Activated CD4-positive, alpha-beta T cell treated with anti-CD3 and anti-CD28 coated beads, Interleukin-2, amount 10 ng/mL, durations not matched to agents 24 days and 14 days (primary cell): ENCODE measurements at places on chromosomes 2 and 18.

GRCh38 chr2:63639344-63639743, 50.6 kb downstream of the MDH1 start:
- no peak for DNase-seq

DNA sequence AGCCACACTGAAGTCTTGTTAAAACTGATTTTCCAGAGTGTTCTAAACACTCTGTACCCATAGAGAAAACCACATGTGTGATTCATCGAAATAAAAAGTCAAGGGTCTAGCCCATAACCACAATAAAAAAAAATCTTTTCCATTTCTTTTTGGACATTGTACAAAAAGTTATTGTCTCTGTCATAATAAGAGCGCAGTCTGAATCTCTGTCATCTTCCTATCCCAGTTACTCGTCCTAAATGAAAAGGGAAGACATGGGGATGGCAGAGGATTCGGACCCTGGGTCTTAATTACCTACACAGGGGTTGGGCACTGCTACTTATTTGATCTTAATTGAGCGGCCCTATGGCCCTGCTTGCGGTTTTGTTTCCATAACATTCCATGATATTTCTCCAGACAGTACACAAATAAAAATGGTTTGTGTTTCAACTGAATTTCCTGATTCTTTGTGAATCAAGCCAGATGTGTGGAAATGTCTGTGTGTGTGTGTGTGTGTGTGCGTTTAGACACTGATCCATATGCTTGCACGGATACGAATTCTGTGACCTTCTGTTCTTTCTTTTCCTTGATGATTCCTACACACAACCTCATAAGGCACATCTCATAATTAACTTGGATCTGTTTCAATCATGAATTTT, 133.4 kb upstream of the SPATS2L start:
- DNase-seq: no peak

DNA sequence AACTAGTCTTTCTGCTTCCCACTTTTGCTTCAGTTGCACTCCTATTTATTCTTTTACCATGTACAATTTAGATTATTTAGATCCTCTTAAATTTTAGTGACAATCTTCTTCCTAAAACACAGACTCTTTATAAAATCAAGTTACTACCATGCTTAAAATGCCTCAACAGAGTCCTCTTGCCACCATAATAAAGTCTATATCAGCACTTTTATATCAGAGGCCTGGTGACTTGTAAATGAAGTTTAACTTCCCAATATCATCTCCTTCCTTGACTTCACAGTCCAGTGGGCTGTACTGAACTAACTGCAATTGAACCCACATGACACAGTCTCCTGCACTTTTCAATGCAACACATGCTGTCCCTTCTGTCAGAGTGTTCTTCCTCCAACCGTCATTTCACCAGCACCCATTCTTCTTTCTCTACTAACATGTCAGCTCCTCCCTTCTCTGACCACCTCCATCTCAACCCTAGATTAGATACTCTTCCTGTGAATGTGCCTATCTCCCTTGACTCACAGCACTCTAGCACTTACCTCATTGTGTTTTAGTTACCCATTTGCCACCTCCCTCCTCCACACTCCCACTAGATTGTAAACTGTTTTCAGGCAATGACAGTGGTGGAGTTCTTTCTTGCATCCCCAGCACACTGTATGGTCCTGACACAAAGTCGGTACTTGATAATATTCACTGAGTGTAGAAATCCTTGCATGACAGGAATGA, 414.9 kb downstream of the SATB2 start:
- no peak for DNase-seq

DNA sequence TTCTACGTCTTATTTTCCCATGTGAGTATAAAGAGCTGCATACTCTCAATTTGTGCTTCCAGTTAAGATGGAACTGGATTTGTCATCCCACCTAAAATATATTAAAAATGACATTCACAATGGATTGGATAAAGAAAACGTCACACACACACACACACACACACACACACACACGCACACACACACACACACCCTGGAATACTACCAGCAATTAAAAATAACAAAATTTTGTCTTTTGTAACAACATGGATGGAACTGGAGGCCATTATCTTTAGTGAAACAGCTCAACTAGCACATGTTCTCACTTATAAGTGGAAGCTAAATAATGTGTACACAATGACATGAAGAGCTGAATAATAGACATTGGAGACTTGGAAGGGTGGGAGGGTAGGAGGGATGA, 3.8 kb upstream of the QPCT start:
- no peak for DNase-seq

DNA sequence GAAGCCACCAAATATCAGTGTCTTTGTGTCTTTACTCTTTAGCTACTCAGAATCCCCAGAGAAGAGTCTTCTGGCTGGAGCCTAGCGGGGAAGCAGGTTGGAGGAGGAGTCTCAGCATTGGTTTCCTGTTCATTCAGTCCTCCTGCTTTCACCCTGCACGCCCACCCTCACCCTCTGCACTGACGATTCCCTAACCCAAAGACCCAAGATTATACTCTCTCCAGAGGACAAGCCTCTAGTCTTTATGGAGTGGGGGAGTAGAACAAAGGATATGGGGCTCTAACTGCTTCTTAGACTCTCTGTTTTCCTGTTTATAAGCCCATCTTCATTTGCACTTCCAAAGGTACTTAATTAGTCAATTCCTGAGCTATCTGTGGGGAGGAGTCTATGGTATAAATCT, 338.8 kb downstream of the AGPS start:
- no peak for DNase-seq

- DNase-seq: no peak
Observed at GRCh38 chr2:168999668-169000213, 31.4 kb downstream of the ABCB11 start.

DNA sequence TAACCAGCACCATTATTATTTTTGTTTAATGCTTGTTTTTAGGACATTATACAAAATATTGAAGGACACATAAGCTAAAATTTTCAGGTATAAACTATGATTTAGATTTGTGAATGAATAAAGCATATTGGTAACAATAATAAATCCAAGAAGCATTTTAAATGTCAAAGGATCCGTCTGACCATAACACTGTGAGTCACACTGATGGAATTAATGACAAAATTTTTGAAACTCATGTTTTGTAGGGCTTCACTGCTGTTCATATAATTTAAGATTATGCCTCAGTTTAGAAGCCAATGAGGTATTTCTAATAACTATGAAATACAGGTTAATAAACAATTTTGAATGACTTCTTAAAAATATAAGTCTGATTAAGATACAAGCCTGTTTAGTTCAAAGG, 124.6 kb downstream of the TMEFF2 start:
- DNase-seq: no peak

GRCh38 chr2:77995161-77995560, 473.0 kb upstream of the LRRTM4 start:
- DNase-seq: no peak

DNA sequence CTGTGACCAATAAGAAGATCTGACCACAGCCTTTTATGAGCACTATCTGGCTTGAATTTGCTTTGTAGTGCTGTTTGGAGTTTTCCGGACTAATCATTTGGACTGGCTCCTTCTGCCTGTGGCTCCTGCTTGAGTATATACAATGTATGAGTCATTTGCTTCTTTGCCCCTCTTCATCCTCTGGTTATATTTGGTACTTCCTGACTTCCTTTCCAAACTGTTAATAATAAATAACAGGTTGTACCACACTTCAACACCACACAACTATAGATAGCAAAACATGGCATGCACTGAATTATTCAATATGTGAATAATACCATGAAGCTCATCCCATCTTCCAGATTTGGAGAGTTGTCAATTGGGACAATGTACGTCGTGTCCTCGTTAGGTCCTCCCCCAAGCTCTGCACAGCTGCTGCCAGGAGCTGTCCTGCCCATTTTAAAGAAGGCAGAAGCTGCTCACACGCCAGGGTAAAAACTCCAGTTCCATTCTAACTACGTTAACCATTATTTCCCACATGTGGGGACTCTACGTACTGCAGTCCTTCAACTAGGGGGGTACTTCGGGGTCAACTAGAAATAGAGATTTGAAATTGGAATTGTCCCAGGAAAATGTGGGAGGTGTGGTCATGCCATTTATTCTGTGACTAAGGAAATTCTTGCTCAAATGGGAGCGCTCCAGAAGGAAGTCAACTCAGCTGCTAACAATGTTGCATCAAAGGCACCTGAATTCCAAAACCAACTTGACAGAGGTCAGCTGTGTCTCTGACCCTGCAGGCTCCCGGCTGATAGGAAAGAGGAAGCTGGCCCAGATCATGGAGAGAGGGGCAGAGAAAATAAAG, 38.1 kb downstream of the ST8SIA5 start:
- DNase-seq: no peak

DNA sequence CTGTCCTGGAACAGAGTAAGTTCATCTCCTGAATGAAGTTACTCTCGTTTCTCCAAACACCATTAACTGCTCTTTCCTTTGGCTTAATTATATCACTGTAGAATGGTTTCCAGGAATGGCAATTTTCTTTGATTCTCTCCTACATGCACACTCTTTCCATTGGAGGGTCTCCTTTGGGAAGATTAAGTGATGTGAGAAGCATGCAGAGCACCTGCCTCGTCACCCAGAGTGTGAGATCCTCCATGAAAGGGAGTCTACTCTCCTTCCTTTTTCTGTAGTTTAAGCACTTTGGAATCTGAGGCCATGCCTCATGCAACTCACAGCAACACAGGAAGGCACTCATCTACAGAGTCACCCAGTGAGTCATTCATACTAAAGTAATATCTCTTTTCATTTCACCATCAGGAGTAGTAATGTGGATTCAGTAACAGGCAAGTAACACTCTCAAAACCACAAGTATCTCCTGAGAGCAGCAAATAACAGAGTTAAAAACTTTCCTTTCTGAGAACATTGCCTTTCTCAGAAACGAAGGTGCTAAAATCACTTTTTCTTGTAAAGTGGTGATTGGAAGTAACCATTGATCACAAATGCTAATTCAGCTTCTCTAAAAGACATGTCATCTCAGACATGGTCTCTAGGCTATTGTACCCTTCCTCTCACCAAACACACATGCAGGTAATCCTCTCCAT, 52.8 kb upstream of the IL1RL1 start:
- peak; percentile 82 for DNase-seq

DNA sequence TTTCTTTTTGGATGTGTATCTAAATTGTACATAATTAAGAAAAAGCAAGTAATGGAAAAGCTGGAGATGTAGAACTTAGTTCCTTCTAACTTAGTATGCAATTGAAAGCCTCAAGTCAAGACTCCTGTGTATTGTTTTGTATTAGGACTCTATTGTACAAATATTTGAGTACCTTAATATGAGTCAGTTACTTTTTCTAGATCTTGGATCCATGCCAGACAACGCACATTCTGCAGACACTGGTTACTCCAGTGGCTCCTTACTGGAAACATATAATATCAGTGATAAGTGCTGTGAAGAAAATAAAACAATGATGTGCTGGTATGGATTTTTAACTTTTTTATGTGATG, 1.5 kb downstream of the SLC39A10 start:
- DNase-seq: peak; percentile 67

GRCh38 chr2:105184420-105184819, 57.1 kb upstream of the GPR45 start:
- no peak for DNase-seq

DNA sequence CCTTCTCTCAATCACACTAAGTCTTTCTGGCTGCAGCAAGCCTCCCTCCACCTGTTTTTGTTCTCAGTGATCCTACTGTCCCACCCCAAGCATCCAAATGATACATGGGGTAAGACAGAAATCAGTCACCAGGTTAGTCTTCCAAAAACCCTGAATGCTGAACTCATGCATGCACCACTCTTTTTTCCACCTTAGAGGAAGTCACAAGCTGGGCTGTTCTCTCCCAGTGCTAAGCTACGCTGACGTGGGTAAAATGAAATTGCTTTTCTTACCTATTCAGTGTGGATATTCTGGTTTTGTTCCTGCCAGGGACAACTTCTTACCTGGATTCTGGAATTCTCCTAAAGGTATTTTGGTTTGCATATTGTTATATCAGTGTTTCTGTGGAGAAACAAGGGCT, 54.2 kb downstream of the LANCL1 start:
- DNase-seq: no peak

- no peak for DNase-seq
Observed at GRCh38 chr2:225226441-225226840, 173.1 kb upstream of the NYAP2 start.

DNA sequence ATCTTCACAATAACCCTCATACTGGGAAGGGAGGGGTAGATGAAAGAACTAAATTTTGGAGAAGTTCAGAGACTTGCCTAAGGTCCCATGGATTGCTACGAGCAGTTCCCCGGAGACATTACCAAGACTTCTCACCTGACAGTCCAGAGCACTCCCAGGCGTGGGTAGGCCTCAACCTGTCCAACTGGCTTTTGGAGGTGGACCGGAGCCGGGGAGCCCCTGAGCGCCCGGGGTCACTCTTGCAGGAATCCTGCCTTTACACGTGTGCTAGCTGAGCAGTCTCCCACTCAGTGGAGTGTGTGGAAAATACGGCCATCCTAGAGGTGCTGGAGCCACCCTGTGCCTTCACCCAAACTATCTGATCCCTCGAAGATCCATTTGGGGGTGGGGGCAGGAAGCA, 8.0 kb downstream of the POMC start:
- no peak for DNase-seq

- DNase-seq: no peak
Observed at GRCh38 chr2:11955884-11956291, 209.5 kb downstream of the LPIN1 start.

DNA sequence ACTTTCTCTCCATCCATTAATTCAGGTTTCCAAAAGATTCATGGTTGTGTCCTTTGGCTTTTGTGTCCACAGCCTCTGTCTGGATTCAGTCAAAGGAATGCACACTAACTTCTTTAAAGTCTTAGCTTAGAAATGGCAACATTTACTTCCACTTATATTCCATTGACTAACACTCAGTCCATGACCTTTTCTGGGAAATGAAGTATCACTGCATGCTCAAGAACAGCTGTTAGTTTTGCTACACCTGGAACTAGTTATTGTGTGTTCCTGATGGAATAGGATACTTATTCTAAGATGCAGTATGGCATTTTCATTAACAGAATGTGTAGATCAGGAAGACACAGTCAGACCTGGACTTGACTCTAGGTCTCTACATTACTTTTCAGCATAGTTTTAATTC, 88.8 kb downstream of the KYNU start:
- no peak for DNase-seq

- no peak for DNase-seq
Observed at GRCh38 chr2:143668234-143668633, 539.0 kb downstream of the ARHGAP15 start.

- DNase-seq: no peak
Observed at GRCh38 chr2:136060416-136060815, 57.5 kb downstream of the CXCR4 start.

DNA sequence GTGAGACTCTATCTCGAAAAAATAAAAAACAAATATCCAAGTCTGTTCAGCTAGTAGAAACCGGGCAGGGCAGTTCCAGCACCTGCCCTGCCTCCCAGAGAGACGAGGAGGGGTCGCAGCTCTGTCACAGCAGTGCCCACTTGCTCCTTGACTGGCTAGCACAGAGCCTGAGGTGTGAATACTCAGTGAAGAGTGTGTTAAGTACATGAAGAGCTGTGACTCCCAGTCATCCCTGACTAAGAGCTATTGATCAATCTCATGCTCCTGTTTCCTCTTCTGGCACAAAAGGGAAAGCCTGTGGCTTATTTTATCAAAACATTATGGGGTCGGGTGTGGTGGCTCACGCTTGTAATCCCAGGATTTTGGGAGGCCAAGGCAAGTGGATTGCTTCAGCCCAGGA, 83.0 kb upstream of the FZD7 start:
- no peak for DNase-seq
